ENCODE measurements at places on chromosomes 13 and 19.
A peak's percentile ranks its signal among the peaks of the same experiment; 100 is the strongest.

DNA sequence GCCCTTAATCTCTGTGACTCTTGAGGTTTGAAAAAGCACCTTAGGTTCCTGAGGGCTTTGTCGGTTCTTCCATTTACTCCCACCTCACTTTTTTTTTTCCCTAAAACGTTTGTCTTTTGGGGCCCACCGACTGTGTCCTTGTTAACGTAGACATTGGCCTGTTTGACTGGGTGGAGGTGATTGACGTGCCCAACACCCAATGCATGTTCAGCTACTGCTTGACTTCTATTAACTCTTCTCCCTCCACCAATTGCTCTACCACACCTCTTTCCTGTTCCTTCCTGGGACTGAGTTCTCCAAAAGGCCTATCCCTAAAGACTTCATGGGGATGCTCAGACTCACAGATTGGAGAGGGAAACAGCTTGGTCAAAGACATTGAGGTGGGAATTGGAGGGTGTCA lies 17.3 kb downstream of the CKM start:
- no peak for DNase-seq

- DNase-seq: no peak
Observed at GRCh38 chr13:65032825-65033224, 2197.3 kb downstream of the PCDH9 start.

GRCh38 chr19:19324059-19324770 lies 3.6 kb downstream of the MAU2 start:
- no peak for DNase-seq

DNA sequence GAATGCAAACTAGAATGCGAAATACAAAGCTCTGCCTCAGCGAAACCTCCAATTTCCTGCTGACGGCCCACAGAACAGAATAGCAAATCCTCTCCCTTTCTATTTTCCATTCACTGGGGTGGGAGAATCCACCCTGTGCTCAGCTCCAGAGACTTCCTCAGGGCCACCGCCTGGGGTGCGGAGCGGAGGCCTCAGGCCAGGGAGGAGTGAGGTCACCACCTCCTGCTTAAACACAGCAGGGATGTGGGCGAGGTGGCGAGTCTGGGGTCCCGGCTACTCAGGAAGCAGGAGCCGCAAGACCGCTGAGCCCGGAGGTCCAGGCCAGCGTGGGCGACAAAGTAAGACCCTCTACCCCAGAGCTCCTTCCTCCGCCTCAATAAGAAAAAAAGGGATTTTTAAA lies 666 bp upstream of the ZNF320 start:
- no peak for DNase-seq

DNA sequence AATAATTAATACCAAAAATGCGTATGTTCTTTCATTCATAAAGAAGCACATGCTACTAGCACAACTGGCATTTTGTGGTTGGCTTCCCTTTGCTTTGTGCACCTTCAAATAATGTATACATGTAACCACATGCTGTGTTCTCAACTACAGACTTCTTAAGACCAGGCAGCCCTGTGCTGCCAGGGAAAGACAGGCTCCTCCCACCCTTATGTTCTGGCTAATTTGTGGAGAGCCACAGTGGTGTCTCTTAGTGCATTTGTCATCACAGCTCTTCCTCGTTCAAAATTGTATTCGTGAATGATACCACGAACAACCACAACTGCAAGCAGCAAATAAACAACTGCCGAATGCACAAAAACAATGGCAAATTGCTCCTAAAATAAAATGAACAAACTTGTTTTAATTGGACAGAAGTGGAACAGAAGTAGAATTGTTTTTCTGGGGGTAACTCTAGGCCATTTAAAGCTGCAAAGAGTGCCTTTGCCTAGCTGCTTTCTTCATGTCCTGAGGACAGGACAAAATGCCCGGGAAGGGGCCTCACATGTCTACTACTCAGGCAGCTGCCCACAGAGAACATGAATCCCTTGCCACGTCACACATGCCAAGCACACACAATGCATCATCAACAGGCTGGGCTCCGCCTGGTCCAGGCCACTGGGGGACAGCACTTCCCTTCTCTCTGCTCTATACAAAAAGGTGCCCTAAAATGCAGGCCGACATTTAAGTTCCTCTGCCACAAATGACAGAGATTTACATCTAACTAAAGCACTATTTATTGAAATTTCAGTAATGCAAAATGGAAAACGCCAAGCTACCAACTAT lies 21.7 kb downstream of the IRS2 start:
- no peak for DNase-seq

GRCh38 chr13:99489028-99489427 lies 12.2 kb upstream of the TM9SF2 start:
- DNase-seq: no peak

DNA sequence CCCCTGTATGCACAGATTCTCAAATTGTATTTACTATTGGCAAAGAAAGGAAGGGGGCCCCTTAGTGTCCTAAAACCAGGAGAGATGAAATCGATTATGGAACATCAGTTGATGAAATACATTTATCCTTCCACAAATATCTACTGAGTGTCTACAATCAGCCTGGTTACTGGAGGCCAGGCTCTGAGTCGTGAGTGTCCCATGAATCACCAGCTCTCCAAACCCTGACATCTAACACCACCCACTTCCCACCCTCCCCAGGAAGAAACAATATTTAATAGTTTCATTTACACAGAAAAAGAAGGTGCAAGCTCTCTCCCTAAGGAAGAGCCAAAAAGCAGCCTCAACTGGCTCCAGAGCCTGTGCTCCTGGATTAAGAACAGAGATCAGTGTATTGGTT lies 25.2 kb downstream of the KCTD15 start:
- no peak for DNase-seq

DNA sequence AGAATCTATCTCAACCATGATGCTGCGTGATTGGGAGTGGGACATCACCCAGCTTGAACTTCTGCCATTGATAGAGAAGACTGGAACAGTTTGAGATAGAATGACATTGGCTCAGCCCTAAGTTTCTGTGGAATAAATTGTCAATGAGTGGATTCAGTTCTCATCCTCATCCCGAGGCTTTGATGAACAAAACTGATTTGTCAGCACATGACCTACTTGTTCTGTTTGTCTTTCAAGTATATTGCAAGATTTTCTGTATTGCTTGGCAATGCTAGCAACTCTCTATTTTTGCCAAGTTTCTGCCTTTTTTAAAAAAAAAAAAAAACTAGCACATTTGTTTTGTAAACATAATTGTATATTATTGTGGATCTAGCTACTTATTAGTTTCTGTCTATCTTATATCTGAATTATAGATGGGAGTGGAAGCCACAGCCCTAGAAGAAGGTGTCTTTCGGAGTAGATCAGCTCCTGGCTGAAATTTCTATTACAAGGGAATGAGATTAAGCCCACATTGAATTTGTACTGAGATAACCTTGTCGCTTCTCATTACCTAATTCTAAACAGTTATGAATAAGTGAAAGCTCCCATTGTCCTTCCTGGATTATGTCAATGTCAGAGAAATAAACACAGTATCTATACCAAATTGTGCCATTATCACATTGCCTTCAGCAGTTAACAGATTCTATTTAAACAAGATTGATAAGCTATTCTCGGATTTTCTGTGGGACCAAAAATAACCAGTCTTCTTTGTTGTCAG lies 166.1 kb downstream of the TNFSF13B start:
- no peak for DNase-seq

DNA sequence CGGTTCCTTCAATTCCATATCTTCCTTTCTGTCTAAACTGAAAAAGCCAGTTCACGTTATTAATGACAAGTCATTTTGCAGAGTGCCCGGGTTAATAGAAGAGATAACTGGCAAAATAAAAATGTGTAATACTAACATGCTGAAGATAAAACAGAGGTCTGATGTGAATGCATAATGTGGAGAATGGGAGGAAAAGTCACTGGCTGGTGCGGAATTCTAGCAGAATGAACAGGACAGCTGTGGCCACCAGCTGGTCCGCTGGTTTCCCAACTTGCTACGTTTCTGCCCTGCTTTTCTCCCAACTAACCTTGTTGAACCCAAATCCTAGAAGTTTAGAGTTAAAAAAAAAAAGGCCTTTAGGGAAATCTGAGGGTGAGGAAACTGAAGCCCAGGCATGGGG lies 42.4 kb downstream of the PCDH8 start:
- DNase-seq: no peak

DNA sequence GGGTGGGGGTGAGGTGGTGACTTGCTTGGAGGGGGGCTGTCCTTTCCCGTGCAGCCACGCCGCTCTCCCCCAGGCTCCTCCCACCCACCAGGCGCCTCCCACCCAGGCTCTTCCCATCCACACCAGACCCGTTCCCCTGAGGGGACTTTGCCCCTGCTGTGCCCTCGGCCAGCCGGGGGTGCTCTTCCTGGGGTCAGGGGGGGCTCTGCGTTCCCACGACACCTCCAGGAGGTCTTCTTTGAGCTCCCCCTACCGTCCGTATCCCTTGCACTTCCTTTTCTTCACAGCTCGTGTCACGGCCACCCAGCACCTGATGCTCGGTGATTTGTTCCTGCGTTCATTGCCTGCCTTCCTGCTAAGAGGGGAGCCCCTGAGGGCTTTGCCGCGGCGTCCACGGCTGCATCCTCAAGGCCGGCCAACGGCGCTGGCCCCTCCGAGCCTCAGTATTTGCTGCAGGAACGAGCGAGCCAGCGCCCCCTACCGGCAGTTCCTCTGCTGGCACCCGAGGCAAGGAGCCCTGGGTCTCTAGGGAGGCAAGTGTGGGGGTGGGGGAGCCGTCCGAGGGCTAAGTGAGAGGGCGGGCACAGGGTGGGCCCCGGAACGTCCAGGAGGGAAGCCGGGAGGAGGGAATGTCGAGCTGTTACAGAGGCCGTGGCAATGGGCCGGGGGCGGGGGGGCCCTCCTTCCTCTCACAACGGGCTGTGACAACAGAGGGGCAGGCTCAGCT lies 11.8 kb downstream of the LRRC4B start:
- DNase-seq: peak; percentile 67

GRCh38 chr13:97179501-97179900 lies 42.6 kb upstream of the MBNL2 start:
- no peak for DNase-seq

- DNase-seq: peak; percentile 25
Observed at GRCh38 chr19:48135411-48135810, 24.8 kb upstream of the PLA2G4C start.

GRCh38 chr19:51520728-51521127 lies 10.7 kb downstream of the SIGLEC6 start:
- DNase-seq: no peak

GRCh38 chr13:110463156-110463555 lies 98.4 kb downstream of the RAB20 start:
- no peak for DNase-seq

DNA sequence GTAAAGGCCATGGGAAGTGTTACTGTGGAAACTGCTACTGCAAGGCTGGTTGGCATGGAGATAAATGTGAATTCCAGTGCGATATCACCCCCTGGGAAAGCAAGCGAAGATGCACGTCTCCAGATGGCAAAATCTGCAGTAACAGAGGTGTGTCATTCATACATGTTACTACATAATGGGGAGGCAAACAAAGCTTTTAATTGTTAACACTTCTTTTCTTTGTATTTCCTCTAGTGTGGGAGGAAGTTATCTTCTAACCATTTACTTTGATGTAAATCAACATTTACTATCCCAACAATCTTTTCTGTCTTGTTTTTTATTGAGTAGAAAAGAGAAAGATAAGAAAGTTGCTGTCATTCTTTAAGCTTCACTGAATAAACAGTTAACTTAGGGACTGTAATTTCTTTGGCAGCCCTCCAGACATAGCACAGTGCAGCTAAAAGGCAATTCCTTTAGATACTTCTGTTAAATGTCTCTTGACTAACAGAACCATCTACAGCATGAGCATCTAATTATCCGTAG lies 126.9 kb downstream of the ITGBL1 start:
- DNase-seq: no peak

DNA sequence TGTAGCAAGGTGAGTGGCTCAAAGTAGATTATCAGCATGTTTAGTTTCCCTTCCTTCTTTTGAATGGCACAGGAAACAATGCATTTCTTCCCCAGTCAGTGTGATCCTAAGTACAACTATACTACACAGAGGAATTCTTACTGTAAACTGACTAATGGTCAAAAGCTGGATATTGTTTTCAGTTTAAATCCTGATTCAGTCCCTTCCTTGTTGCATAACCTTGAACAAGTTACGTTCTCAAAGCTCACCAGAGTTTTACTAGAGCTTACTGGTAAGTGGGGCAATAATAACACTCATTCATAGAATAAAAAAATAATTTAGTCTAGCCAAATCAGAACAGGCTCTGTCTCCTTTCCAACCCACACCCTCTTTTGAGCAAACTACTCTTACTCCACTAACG lies 180.1 kb downstream of the POSTN start:
- DNase-seq: no peak

GRCh38 chr19:35901055-35901644 lies 810 bp upstream of the NFKBID start:
- no peak for DNase-seq

GRCh38 chr13:20570517-20570916 lies 3.6 kb downstream of the IFT88 start:
- no peak for DNase-seq

DNA sequence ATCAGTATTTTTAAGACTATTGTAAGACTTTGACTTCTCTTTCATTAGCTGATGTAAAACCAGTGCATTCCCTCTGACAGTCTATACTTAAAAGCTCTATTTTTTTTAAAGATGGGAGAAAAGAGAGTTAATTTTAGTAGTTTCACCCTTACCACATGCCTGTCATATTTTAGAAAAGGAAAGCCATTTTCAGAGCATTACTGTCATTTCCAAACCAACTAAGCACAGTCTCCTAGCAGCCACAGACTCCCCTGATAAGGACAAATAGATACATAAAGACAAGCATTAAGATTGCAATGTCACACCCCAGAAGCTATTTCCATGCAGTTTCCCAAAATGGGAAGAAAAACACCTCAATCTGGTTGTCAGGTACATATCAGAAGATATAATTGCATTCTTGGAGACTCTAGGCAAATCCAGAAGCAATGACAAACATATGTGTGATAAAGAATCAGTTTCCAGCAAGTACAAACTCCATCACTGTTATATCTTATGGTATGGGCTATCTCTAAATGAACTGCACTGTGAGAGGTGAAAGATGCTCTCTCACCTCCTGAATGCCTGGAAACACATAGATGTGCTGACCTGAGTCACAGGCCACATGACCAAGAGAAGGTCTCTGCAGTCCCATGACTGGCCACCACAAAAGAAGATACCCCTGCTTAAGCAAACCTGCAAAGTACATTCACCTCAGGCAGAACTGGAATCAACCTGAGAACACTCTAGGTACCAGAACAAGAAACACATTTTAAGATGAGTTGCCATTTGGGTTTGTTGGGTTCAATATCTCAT lies 303.3 kb downstream of the POU4F1 start:
- DNase-seq: no peak

- DNase-seq: no peak
Observed at GRCh38 chr13:37869506-37869755, 141 bp downstream of the TRPC4 start.

All from colonic mucosa (tissue), 4 donors.